ENCODE measurements at places on chromosomes 6 and 20. TPM values are rescaled to one million over a fixed set of nuclear protein-coding genes. Genes with fewer than 3 reads are reported as not detected.

DEFB114 gene
- total RNA-seq: not detected

CNR1 gene
- total RNA-seq: not detected

CSNK2B gene
- 67.2 TPM for total RNA-seq

ZNF343 gene
- total RNA-seq: 15.0 TPM

IRF4 gene
- under 0.01 TPM for total RNA-seq

BNIP5 gene
- total RNA-seq: not detected
